Effector CD8-positive, alpha-beta T cell (primary cell): ENCODE measurements at places on chromosomes 4 and X.

DNA sequence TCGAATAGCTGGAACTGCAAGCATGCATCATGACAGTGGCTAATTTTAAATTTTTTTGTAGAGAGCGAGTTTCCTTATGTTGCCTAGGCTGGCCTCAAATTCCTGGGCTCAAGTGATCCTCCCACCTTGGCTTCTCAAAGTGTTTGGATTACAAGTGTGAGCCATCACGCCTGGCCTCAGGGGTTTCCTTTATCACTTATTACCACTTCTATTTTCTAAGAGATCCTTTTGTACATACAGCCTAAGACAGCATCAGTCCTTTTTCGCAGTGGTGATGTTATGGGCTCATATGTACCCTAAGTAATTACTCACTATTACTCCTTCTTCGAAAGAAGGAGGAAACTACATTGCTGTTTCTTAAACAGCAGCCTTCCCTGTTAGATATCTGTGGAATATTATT, 54.1 kb upstream of the CDKN2AIP start:
- no peak for DNase-seq

GRCh38 chrX:8783097-8783713, 18.0 kb downstream of the FAM9A start:
- DNase-seq = peak; percentile 5

- no peak for DNase-seq
These were observed 67.2 kb upstream of the NDP start for GRCh38 chrX:44040406-44040805.

DNA sequence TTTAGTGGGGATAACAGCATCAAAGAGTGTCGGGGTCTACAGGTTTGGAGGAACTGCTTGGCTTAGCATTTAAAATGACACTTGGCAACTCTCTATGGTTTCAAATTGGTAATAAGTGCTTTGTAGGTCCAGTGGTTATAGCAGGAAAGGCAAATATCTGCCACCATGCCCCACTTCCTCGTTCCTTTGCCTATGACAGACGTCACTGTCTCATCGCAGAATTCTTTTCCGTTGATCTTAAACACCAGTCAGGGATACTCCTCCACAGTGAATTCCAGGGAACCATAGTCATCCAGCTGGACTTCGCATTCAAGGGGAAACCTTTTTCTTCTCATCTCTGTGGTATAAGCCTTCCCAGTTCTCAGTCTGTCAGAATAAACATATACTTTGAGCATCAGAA, 319.1 kb downstream of the GPAT3 start:
- DNase-seq = no peak

GRCh38 chrX:119423631-119424030, 24.5 kb downstream of the SLC25A43 start:
- DNase-seq = no peak

DNA sequence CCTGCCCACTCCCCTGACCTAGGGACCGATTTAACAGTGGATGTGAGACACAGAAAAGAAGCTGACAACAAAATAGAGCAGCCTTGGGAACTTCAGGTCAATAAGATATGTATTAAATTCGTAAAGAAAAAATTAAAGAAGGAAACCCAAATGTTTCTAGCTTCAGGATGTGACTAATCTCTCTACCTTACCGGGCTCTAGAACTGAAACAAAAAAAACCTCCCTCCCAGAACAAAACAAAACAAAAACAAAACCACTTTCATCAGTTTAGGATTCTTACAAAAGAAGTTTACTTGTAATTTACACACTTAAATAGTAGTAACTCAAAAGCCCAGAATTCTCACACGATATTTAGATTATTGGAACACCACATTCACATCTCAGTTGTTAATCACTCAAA, 185.8 kb upstream of the RPS6KA3 start:
- DNase-seq = no peak

DNA sequence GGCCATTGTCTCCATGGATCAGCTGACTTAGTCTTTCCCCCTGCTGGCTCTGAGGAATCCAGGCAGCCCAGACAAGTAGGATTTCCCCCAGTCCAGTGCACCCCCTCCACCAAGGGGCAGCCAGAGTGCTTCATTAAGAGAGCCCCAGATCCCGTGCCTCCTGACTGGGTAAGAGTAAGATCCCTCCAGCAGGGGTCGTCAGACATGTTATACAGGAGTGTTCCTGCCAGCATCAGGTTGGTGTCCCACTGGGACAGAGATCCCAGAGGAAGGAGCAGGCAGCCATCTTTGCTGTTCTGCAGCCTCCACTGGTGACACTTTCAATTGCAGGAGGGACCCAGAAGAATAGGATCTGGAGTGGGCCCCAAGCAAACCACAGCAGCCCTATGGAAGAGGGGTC, 29.0 kb upstream of the INPP4B start:
- no peak for DNase-seq

GRCh38 chrX:21529771-21530170, 128.4 kb downstream of the KLHL34 start:
- no peak for DNase-seq

- no peak for DNase-seq
These were observed 34.3 kb downstream of the TRIM61 start for GRCh38 chr4:164943192-164943591.

- DNase-seq = no peak
These were observed 4.2 kb downstream of the BCOR start for GRCh38 chrX:40093586-40093985.

DNA sequence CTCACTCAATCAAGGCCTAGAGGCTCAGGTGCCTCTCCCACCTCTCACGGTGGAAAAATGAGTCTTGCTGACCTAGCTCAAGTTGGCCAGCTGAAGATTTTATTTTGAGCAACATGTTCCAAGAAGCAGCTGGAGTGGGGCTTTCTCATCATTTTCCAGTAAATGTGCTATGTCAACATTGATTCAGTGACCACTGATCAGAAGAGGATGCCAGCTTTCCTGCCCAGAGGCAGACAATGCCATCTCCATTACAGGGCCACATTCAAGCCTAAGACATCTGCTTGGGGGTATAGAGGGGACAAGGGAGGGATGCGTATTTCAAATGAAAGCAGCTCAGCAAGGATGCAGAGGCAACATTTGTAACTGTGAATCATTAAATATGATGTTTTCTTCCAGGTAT, 3.0 kb downstream of the MEPE start:
- DNase-seq = no peak

GRCh38 chr4:4995103-4995907, 24.0 kb downstream of the CYTL1 start:
- no peak for DNase-seq

- DNase-seq = no peak
These were observed 16.6 kb downstream of the DKC1 start for GRCh38 chrX:154779261-154779660.

DNA sequence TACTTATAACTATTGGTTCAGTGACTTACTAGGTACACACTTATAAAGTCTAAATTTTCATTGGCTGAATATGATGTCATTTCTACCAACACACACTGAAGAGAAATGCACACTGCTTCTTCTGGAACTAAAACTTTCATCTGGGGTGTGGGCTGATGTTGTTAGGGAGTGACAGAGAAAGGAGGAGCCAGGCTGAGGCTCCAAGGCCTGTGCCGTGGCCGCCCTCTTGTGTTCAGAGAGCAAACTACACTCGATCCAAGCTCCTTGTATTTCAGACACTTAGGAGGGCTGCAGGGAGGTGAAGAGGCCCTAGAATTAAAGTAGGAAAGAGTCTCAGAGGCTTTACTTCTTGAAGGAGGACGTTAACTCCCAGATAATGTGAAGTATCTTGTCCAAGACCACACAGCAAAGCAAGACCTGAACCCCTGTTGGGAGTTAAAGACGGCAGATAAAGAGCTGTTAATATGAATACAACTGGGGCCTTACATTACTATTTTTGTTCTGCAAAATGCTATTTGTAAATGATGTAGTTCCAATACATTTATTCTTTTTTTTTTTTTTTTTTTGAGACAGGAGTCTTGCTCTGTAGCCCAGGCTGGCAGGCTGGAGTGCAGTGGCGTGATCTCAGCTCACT, 137.5 kb downstream of the AFAP1 start:
- DNase-seq = peak; percentile 31

- no peak for DNase-seq
These were observed 608.1 kb upstream of the FAM241A start for GRCh38 chr4:111537165-111537564.

- DNase-seq = no peak
These were observed 138.7 kb downstream of the VSIG4 start for GRCh38 chrX:65900850-65901844.

DNA sequence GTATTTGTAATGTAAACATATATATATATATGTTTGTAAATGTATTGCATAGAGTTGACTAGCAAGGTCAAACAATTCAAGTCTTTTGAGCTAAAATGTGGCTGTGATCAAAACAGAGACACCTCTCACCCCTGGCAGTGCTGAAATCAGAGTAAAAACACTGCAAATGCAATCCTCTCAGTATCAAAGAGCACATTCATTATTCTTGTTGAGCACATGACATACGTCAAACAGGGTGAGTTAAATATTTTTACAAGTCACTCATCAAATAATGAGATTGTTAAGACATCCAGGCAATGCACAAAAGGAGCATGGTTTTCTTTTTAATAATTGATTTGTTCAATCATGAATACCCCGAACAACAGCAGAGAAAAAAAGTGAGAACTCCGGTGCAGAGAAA, 114.1 kb upstream of the KCNIP4 start:
- DNase-seq = no peak

GRCh38 chr4:2935762-2936743, 27.2 kb downstream of the NOP14 start:
- DNase-seq = no peak

DNA sequence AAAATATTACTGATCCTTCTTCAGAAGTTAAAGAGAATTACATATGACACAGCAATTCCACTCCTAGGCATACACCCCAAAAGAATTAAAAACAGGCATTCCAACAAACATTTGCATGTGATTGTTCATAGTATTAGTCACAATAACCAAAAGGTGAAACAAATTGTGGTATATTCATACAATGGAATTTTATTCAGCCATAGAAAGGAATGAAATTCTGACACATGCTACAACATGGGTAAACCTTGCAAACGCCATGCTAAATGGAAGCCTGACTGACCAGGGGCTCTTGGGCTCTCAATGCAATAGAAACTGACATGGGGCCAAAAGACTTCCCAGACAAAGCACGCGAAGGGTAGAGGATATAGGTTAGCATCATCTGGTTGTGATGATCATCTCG, 62.1 kb upstream of the S100G start:
- no peak for DNase-seq

DNA sequence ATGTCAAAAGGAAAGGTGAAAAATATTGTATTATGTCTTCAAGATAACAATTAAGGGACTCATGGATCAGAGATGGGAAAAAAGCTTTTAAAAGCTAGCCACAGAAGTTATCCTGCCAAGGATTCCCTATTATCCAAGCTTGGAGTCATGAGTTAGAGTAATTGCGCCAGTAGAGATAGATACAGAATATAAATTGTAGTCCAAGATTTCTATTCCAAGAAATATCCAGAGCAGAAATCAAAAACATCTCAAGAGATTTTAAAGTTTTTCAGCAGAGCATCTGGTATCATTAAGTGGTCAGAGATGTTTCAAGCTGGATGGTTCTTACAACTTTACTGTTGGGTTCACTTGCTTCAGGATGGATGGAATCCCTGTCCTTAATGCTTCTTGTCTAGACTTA, 186.7 kb downstream of the PCDH18 start:
- DNase-seq = no peak
